ENCODE measurements at places on chromosomes 2 and 18.

DNA sequence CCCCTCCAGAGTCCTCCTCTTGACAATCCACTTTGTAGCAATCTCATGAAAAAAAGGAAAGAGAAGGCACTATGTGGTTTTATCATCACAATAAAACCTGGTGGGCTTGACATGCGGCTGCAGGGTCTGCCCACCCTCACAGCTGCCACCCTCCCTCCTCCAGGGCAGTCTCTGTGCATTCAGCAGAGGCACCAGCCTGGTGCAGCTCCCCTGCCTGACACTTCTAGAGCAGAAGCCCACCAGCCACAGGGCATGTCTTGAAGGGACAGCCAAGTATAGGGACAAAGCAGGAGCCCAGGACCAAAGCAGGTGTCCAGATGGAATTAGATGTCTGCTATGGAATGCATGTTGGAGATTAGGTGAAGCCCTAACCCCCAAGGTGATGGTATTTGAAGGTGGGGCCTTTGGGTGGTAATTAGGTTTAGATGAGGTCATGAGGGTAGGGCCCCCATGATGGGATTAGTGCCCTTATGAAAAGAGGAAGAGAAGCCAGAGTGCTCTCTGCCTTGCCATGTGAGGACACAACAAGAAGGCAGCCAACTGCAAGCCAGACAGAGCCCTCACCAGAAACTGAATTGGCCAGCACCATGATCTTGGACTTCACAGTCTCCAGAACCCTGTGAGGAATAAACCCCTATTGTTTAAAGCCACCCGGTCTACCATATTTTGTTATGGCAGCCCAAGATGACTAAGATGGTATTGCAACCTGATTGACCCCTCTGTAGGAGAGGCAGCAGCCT, 86.9 kb downstream of the MCFD2 start:
- DNase-seq: no peak

GRCh38 chr2:86671337-86671981, 47.8 kb upstream of the RNF103 start:
- no peak for DNase-seq

DNA sequence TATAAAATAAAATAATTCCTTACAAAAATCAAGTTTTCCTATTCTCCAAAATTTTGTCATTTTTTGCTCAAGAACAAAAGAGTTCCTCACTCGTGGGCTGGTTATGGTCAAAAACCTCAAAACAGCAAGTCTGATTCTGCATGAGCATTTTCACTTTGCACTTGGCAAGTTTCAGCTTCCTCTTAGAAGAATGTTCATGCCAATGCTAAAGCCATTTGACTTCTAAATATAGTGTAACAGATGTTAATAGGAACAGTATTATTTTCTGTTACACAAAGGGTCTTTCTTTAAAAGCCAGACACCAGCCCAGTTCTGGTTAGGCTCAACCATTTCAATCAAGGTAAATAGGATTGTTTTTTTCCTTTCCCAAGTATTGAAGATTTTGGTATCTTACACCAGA, 261.3 kb upstream of the CCDC68 start:
- DNase-seq: no peak

- no peak for DNase-seq
Measured at GRCh38 chr2:234406085-234406484, 90.8 kb downstream of the ARL4C start.

DNA sequence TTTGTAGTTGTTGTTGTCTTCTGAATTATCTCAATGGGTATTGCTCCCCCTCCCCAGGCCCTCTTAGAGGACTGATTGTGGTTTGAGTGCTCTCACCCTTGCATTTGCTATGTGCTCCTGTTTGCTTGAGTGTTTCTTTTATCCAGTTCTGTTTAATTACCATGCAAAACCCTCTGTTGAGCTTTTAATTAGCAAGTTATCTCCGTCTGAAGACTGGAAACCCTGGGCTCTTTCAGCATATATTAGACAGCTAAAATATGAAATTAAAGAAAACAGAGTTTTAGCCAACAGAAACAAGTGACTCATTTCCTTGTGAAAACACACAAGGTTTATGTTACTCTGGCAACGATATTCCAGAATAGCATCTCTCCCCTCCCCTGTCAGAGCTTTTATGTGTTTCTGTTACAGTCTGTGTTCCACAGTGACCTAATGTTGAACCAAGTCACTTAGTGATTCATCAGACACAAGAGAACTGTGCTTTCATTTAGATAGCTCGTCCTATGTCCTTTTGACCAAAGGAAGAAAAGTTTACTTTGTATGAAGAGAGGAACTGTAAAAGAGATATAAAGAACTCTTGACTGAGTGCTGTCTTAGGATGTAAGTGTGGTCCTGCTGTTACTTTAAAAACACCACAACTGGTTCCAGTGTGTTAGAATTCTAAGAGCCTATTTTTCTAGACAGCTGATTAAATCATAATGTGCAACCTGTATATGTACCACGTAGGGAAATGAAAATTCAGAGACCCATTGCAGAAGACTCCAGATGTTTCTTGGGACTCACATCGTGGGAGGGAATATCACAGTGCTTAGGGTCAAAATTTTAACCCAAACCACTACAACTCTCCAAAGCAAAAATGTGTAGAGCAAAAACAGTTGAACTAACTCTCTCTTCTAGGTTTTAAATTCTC, 172.8 kb upstream of the RBMS1 start:
- no peak for DNase-seq

DNA sequence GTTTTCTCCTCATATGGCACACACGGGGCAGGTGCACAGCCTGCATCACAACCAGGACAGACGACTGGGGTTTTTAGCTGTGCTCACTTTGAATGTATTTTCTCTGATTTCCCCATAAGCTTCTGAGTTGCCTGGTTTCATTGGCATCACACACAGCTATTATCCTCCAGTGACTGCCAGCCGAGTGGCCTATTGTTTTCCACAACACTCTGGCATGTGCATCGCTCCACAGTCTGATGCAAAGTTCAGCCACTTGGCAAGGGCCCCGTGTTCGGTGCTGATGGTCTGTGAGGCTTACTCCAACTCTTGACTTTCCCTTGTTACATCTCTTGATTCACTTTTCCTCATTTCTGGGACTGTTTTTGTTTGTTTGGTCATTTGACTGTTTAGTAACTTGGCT, 593.1 kb downstream of the CBLN2 start:
- DNase-seq: no peak

- DNase-seq: no peak
Measured at GRCh38 chr18:61031626-61032025, 301.6 kb upstream of the CDH20 start.

GRCh38 chr2:173715441-173715840, 249.7 kb downstream of the SP3 start:
- DNase-seq: no peak

DNA sequence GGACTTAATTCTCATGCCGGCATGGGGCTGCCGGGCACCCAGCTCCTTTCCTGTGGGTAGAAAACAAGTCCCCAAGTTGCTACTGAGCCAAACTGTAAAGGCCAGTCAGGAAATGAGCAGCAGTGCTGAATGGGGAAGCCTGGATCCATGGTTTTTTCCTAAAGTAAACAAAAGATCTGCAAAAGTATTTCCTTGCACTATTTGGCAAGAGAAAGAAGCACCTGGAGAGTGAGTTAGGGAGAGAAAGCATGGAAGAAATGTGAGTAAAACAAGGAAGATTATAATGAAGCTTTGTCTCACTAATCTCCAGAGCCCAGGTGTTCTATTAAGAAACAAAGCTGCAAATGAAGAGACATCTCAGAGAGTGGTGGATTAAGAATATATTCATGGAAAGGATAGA, 117.6 kb downstream of the METTL8 start:
- no peak for DNase-seq

GRCh38 chr2:202750763-202751427, 116.1 kb downstream of the FAM117B start:
- DNase-seq: no peak

DNA sequence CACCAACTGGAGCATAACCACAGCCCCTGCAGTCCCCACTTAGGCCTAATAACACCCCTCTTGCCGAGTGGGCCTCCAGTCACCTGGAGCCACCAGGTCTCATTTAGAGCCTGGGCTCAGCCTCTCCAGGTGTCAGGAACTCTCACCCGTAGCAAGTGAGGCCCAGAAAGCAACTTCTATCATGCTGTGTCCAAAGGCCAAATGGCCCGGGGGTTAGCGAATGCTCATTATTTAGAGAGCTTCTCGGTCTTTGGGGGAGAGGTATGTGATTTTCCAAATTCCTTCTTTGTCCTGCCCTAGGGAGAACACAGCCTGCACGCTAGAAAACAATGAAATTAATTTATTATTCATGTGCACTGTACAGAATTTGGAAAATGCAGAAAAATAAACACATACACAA, 109.9 kb upstream of the PTPRM start:
- no peak for DNase-seq

DNA sequence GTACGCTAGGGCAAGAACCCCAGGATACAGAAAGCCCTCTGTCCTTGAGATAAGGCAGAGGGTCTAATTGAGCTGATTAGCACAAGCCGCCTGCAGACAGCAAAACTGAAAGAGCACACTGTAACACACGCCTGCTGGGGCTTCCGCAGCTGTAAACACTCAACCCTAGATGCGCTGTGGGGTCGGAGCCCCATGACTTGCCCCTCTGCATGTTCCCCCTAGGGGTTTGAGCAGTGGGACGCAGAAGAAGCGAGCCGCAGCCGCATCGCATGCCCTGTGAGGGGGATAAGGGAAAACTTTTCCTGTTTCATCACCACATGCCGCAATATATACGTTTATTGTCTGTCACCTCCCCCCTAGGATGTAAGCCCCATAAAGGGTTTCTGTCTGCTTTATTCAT, 384.6 kb downstream of the PLCL1 start:
- DNase-seq: no peak

DNA sequence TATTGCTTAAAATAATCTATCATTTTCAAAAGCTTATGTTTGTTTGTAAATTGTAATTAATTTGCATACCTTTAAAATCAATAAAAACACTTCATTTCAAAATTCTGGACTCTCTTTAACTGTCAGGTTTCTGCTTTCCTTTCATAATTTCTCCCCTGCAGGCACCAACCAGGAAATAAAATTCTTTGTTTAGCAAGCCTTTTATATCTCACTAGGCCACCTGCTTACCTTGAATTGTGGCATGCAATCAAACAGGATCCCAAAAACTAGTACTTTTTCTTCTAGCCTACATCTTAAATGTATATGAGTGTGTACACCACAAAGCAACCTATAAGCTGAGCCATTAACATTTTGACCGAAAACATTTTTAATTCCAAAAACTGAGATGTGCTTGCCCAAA, 233.1 kb downstream of the NR4A2 start:
- no peak for DNase-seq

GRCh38 chr2:161905389-161906046, 168.5 kb downstream of the DPP4 start:
- DNase-seq: no peak

- no peak for DNase-seq
Measured at GRCh38 chr2:127357591-127357990, 30.2 kb downstream of the MAP3K2 start.

- DNase-seq: no peak
Measured at GRCh38 chr2:158973116-158973956, 4.9 kb downstream of the TANC1 start.

DNA sequence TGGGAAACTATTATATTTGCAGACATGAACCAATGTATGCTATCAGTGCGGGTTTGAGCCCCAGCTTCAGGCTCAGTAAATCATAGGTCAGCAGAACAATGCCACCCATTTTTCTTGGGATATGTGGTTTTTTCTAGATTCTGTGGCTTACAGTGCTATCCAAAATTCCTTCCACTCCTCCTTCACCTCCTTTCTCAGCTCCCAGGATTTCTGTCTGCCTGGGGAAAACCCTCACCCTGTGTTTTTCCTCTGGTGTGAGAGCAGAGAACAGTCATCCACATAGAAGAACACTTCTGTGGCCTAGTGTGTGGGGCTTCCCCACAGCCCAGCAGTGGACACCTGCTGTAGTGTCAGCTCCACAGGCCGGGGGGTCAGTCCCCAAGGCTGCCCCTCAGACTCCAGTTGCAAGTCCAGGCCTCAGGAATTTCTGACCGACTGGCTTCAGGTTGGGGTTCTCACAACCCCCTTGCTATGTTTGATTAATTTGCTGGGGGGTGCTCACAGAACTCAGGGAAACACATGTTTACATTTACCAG, 238.2 kb downstream of the LDLRAD4 start:
- DNase-seq: no peak

- no peak for DNase-seq
Measured at GRCh38 chr2:119748135-119748534, 11.6 kb upstream of the PTPN4 start.

DNA sequence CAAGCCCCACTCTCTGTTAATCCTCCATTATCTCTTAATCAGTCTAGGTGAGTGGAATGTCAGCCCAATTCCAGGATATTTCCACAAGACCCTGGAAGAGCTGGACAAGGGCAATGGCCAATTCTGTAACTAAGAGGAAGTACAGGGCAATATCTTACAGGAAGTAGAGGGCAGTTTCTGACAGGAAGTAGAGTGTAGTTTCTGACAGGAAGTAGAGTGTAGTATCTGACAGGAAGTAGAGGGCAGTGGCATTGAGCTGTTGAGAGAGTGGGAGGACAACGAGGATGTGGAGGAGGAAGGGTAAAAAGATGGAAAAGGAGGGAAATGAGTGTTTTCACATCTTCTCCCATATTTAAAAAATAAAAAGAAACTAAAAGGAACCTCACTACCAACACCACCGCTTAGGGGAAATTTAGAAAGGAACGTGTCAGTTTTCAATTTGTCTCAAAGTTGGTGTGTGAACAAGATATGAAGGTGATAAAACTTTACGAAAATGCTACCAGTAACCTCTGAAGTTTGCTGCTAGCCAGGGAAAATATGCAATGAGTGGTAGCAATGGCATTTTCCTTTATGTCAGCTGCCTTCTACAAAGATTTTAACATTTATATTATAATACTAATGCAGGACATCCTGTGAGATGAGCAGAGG, 430.9 kb upstream of the HNRNPA3 start:
- no peak for DNase-seq

DNA sequence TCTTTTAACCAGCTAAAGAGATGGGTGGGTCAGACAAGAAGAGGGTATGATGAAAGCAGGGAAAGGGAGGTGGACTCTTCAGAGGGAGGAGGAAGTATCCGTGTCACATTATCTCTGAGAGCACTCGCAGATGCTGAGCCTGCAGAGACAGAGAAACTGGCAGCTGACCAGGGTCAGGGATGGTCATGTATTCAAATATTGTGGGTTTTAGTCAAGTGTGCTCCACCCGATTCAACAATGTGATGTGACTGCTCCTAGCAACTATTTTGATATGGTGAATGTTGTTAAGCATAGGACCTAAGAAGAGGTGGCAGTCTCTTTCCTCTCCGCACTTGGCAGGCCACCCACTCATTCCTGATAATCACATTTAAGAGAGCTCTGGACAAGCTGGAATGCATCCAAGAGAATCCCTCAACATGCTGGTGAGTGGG, 1.3 kb upstream of the CLIP4 start:
- no peak for DNase-seq

- peak; percentile 14 for DNase-seq
Measured at GRCh38 chr18:69469444-69469919, 68.8 kb downstream of the DOK6 start.
